Activated T-cell treated with anti-CD3 and anti-CD28 coated beads, Interleukin-2, amount 50 U/mL, for 48 hours (primary cell): ENCODE measurements at places on chromosomes 6 and 20.

GRCh38 chr20:25247000-25247517, 826 bp upstream of the PYGB start:
- no peak for DNase-seq

DNA sequence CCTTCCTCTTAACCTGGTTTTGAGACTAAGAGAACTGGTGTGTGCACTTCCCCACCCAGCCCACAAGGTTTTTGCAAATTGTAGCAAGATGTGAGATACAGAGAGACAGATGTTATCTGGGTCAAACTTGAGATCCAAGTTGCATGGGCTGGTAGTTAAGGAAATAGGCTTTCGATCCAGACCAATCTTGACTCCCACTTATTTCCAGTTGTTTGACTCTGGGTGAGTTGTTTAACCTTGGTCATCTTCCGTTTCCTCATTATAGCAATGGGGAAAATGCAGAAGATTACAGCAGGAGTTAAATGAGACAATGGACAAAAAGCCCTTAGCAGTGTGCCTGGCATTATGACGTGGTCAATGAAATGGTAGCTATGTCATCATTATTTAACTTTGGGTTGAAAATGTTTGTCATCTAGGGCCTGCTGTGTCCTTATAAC, 1.7 kb downstream of the SNX21 start:
- DNase-seq, result no peak

- DNase-seq, result no peak
Observed at GRCh38 chr6:150118627-150119026, 24.2 kb upstream of the PPP1R14C start.

GRCh38 chr20:46931699-46932098, 37.1 kb downstream of the EYA2 start:
- no peak for DNase-seq

DNA sequence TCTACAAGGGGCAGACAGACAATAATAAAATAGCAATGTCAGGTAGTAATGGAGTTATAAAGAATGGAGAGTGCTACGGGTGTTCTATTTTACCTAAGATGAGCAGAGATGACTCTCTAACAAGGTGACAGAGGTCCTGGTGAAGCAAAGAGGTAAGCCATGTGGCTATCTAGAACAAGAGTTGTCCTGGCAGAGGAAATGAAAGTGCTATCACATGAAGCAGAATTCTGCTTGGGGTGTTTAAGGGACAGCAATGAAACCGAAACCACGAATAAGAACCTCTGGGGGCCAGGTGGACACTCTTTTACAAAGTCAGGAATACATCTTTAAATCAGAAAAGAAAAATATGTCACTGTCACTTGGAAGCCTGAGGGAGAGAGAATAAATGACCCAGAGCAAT, 37.9 kb upstream of the IRAK1BP1 start:
- no peak for DNase-seq

DNA sequence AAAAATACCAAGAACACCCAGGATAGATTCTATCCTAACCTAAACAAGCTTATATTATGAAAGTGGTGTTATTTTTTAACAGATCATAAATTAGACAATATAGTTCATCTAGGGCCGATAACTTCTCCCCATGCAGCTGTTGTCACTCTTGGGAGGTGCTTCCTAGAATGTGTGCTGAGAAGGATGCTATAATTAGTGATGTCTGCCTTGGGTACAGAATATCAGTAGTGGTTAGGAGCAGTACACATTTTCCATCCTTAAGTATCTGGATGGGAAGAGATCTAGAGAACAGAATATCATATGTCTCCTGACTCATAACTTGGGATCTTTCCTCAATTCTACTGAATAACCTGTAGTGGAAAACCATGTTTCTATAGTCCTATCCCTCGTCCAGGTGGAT, 214.5 kb downstream of the BCKDHB start:
- no peak for DNase-seq

DNA sequence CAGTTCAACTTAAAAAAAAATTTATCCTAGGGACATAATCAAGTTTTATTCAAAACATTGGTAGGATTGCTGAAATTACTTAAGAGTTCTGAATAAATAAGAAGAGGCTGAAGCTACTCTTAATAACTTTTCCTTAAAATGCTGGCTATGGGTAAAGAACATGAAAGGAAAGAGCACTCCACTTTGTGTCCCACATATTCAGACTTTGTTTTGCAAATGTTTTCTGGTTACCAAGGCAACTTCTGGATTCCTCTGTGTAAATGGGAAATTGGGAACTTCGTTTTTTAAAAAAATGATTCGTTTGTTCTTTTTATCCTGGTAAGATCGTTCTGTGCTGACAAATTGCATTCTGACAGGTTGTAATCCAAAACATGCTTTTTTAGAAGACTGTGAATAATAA, 115.0 kb downstream of the KIF6 start:
- DNase-seq, result no peak

GRCh38 chr20:25499855-25500434, 85.4 kb downstream of the NINL start:
- DNase-seq, result no peak

- DNase-seq, result no peak
Observed at GRCh38 chr6:30378290-30378937, 33.5 kb downstream of the RPP21 start.

DNA sequence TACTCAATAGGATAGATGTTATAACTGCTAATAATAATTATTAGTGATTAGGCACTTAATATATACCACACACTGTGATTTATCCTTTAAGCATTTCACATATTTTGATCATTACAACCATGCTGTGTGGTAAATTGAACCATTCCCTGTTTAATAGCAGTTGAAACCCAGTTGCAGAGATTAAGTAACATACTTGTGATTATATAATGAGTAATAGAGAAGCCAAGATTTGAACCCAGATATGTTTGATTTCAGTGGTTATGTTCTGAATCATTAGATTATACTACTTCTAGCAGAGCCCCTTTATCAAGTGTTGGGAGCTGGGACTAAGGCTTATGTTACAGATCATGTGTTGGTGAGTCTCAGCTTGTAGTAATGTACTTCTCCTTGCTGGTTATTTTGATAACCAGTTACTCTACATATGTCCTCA, 44.1 kb downstream of the STK4 start:
- DNase-seq, result no peak

DNA sequence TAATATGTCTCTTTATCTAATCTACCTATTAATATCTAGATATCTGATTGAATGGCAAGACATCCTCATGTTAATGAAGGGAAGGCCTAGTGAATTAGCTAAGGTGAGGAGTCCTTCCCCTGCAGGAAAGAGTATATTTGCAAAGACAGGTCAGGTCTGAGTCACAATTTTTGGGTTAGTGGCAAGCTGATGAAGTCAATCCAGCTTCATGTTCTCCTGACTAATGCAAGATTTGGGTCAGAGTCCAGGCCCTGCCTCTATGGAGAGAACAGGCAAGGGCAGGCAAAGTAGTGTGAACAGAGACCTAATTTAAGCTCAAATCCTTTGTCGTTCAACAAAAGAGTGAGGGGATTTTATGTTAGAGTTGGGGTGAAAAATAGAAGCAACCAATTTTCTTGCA, 496.7 kb downstream of the BMP2 start:
- DNase-seq, result no peak

GRCh38 chr20:62918831-62919230, 7.5 kb downstream of the DIDO1 start:
- peak; percentile 72 for DNase-seq

DNA sequence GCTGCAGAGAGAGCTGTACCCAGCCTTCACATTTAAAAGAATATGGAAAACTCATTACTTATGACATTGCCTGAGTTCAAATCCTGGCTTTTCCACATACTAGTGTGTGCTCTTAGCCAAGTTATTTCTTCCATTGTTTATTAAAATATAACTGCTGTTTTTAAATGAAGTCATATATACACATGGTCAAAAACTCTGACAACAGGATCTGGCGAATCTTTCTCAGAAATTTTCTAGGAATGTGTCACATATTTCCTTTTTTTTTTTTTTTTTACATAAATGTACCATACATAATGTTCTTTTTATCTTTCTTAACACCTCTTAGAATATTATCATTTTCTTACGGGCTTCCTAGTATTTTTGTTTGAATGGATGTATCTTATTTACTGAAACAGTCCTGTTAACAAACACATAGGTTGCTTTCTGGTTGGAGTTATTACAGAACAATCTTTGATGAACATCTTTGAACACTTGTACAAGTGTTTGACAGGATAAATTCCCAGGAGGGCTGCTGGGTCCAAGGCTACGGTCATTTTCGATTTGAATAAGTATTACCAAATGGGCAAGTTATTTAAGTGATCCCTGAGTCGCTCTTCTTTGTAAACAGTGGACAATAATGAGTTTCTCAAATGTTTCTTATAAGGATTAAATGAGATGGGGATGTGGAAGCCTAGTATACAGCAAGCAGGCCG, 1.6 kb upstream of the SNX9 start:
- no peak for DNase-seq

- DNase-seq, result no peak
Observed at GRCh38 chr6:134531611-134532010, 213.7 kb upstream of the SGK1 start.

DNA sequence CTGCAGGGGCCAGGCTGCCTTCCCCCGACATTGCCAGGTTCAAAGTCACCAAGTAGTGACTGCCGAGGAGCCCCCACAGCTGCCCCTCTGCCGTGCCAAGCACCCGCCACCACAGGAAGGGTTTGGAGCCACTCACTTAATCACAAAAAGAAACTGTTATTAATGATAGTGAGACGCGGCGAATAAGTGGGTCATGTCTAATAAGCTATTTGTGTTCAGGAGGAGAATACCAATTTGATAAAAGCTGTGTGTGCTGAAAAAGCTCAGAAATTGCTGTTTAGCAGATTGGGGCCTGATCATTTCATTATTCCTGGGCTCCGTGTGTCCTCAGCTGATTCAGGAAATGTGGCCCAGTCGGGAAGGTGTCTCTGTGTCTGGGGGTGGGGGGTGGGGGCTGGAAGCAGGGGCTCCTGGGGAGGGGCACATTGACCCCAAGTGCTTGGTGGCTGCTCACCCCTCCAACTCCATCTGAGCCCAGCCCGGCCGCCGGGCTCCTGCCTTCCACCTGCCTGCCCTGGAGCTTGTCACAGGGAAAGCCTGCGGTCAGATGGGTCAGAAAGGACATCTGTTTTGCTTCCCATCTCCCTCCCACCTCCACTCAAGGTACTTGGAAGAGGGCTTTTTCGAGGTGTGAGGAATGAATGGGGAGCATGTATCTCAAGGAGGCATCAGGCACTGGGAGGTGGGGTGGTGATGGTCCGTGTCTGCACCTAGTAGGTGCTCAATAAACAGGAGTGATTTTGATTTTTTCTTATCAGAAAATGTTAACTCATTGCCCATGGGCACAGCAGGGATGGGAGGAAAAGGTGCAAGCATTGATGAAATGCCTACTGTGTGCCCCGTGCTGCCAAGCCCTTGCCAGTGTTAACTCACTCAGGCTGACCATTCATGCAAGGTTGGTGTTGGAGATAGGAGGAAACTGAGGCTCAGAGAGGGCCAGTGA, 3.0 kb downstream of the VSTM2L start:
- DNase-seq, result no peak

GRCh38 chr6:4449409-4449808, 314.0 kb upstream of the ECI2 start:
- no peak for DNase-seq
